ENCODE measurements at places on chromosomes 3 and 15.

- DNase-seq, result no peak
Observed at GRCh38 chr15:56492791-56493555, 28.0 kb upstream of the MNS1 start.

GRCh38 chr15:46059921-46060594, 425.2 kb downstream of the SQOR start:
- no peak for DNase-seq

- DNase-seq, result no peak
Observed at GRCh38 chr15:77481670-77482069, 61.0 kb downstream of the HMG20A start.

DNA sequence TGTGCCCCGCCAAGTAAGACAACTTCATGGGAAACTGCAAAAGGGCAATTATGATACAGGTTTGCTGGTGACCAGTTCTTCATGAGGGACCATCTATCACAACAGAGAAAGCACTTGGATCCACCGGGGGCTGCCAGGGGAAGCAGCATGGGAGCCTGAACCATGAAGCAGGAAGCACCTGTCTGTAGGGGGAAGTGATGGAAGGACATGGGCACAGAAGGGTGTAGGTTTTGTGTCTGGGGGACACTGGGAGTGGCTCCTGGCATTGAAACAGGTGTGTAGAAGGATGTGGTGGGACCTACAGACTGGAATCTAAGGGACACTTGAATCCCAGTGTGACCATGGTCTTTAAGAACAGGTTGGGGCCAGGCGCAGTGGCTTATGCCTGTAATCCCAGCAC, 22.6 kb downstream of the MKRN2 start:
- no peak for DNase-seq

- DNase-seq, result no peak
Observed at GRCh38 chr15:86969364-86969763, 889.7 kb downstream of the AGBL1 start.

GRCh38 chr15:77815015-77815414, 182.3 kb upstream of the LINGO1 start:
- DNase-seq, result no peak

- peak; percentile 26 for DNase-seq
Observed at GRCh38 chr15:61639491-61639890, 410.4 kb upstream of the RORA start.

DNA sequence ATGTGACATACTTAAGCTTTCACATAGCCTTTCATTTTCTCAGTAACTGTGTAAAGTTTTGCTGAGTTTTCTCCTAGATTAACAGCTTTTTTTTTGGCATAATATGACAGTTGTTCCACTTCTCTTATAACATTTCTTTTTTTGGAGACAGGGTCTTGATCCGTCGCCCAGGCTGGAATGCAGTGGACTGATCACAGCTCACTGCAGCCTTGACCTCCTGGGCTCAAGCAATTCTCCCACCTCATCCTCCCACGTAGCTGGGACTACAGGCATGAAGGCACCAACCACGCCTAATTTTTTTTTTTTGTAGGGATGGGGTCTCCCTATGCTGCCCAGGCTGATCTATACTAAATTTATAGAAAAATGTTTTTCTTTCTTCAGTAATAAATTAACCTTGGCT, 30.1 kb downstream of the DLG1 start:
- DNase-seq, result no peak

DNA sequence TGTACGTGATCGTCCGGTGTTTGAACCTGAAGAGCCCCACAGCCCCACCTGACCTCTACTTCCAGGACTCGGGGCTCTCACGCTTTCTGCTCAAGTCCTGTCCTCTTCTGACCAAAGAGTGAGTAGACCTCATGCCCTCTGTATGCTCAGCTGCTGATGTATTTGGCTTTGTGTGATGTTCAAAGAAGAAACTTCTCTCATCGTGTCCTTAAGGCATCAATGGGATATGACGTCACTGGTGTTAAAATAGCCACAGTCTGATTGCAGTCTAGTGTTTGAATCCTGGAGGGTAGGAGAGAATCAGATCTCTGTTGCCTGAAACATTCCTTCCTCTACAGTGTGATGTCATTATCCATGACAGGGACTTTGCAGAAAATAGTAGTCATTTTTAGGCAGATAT, 28.1 kb downstream of the ABHD2 start:
- peak; percentile 94 for DNase-seq

DNA sequence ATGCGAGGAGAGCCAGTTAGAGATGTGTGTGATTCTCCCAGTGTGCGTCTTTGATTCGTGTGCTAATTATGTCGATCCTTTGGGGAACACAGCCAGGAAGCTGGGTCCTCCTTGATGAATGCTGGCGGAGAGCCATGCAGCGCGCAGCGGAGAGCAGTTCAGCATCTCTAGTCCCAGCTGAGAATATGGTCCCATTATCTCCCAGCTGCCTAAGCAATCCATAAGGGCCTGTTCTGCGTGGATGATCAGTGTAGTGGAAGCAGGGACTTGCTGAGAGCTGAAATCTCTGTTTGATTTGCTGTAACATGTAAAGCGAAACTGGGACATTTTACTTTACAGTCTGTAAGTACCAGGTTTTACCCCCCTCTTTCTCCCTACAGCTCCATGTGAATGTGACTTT, 412.7 kb downstream of the CNTN4 start:
- DNase-seq, result peak; percentile 59

DNA sequence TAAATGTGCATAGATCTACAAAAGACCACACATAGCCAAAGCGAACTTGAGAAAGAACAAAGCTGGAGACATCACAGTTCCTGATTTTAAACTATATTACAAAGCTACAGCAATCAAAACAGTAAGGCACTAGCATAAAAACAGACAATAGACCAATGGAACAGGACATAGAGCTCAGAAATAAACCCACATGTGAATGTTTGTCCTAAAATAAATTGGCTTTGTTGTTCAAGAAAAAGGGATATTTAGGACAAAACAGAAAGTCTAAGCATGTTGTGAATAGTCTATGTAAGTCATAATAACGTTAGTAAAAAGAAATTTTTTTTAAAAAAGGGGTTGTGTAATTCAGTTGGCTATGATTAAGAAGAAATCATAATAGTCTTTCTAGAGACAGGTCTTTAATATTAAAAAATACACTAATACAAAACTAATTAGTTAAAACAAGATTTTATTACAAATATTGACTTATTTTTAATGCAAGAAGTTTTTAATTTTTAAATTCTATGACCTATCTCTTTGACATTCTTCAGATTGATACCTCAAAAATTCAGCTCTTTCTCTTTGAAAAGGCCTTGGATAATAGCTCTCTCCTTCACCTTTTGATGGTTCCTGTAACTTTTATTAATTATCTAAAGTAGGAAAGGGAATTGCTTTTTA, 11.6 kb downstream of the TMEM212 start:
- no peak for DNase-seq

- DNase-seq, result no peak
Observed at GRCh38 chr3:43222590-43222989, 63.8 kb upstream of the SNRK start.

DNA sequence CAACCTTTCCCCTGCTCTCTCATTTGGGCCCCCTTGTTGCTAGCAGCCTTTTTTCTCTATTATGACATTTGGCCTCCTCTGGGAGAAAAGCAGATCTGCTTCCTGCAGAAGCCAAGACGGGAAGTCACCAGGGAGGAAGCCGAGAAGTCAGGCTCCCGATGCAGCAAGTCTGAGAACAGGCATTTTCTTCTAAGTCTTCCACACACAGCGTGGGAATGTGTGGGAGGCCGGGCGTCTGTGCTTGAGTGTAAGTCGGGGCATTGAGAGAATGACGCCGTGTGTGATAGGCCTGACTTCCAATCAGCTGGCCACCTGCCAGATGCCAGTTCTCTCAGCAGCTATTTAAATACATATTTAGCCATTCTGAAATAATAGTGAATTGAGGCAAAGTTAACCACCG, 75.8 kb upstream of the FAM98B start:
- DNase-seq, result no peak

DNA sequence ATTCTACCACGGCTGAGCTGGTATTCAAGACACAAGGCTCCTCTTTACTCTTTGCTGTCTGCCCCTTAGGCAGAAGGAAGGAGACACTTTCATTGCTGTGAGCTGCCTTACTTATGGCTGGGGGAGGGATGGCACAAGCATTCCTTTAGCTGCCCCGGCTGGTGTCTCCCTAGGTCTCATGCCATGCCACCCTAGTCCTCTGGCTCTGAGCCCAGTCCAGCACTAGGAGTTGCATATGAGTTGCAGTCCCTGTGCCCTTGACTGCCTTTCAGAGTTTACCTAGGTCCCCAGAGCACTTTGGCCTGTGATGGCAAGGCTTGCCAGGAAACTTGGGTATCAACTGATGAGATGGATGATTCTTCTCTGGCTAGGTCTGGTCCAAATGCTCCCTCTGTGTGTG, 296.4 kb downstream of the RBMS3 start:
- no peak for DNase-seq

DNA sequence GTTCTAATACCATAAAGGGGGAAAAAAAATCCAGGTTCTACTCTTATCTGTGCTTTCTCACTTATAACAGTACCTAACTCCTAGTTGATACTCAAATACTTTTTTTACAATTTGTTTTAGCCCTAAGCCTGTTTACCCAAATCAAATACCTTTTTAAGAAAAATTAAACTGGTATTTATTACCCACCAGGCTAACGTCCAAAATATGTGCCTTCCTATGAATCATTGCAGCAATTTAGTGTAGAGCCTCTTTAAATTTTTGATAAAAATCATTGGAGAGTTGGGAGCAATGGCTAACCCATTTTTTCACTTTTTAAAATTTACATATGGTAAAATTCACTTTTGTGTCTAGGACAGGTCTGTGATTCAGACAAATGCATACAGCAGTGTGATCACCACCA, 27.9 kb downstream of the FILIP1L start:
- no peak for DNase-seq

DNA sequence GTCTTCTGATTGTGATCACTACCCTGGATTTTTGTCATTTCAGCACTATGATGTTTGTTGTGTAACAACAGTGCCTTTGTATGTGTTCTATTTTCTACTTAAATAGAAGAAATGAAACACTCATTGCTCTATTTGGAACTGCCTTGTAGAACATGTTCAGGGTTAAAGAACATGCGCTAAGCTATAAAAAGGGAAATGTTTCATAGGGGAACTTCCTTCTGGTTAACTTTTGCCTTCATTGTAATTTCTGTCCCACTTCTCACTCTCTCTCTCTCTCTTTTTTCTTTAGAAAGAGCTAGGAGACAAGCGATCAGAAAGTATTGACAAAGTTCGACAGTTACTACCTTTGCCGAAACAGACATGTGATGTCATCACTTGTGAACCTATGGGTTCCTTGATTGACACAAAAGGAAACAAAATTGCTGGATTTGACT, at the start of gene P2RY12:
Gene P2RY12, minus strand, starts transcription at position 13 of the 434 bp plus-strand sequence. CDS start 45,908 bp downstream, outside the sequence.
- no peak for DNase-seq

DNA sequence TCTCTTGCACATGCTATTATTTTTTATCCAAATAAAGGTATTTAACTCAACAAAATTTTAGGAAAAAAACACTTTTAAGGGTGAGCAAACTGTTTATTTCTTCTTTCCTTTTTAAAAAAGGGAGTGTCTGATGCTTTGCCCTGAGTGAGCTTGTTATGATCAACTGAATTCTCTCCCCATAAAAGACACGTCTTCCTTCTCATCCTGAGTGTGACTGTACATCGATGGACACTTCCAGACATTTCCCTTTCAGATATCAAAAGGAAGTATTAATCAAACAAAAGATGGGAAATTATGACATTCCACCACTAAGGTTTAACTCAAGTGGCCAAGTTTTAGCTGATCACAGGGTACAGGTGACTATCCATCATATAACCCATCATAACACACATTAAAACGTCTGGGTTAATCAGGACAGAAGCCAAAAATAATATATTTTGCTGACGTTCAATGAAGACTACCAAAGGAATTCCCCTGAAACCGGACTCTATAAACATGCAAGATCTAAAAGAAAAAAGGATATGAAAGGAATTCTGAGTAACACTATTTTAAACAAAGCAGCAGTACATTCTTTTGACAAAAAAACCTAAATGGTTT, 354.8 kb downstream of the MECOM start:
- DNase-seq, result no peak

DNA sequence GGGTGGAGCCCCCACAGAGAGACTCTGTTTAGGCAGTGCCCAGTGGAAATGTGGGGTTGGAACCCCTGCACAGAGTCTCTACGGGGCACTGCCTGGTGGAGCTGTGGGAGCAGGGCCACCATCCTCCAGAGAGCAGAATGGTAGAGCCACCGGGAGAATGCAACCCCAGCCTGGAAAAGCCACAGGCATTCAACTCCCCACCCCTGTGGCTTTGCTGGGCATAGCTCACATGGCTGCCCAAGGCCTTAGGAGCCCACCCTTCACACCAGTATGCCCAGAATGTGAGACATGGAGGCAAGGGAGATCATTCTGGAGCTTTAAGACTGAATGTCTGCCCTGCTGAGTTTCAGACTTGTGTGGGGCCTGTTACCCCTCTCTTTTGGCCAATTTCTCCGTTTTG, 19.0 kb upstream of the CHCHD6 start:
- no peak for DNase-seq

- DNase-seq, result no peak
Observed at GRCh38 chr3:113124256-113124830, 87.0 kb upstream of the BOC start.

GRCh38 chr15:94135486-94136147, 95.7 kb upstream of the MCTP2 start:
- DNase-seq, result no peak

- DNase-seq, result no peak
Observed at GRCh38 chr3:149437286-149437685, 37.2 kb upstream of the TM4SF4 start.

DNA sequence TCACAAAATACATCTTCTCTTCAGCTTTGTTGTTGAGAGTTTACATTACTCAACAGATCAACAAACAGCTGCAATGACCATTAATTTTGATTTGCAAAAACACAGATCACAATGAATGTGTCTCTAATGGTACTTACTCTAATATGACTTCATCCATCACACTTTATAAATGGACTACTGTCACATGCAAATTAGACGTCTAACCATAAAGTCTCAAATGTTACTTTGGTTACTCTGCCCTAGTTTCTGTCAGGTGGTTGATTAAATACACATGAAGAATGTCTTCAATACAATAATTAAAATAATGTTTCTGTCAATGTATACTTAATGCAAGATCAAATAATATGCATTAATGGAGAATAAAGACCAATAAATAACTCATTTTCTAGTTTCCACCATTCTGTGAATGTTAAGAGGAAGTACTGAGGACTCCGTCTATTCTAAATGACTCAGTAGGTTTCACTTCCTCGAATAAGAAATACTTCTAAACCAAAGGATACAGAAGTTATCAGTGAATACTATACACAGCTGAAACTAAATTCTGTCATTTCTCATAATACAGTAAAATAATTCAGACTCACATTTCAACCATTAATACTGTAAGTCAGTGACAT, 145.8 kb downstream of the CBLB start:
- no peak for DNase-seq

- no peak for DNase-seq
Observed at GRCh38 chr3:115284980-115285379, 137.9 kb upstream of the ZBTB20 start.

GRCh38 chr15:71746719-71747118, 63.6 kb upstream of the NR2E3 start:
- DNase-seq, result peak; percentile 82

Data from NCI-H510A treated with DMSO at 0.1 percent for 48 hours (cell line).